ENCODE measurements at places on chromosomes 7 and 10. TPM values are rescaled to one million over a fixed set of nuclear protein-coding genes. Genes with fewer than 3 reads are reported as not detected.

Gene KIAA1549
- total RNA-seq = 7.5 TPM

Gene EBLN1
- total RNA-seq = not detected

Gene DLX6
- 0.17 TPM for total RNA-seq

Gene SMC3
- 52.3 TPM for total RNA-seq

Gene AOC1
- total RNA-seq = not detected

Gene HOXA1
- total RNA-seq = not detected

Gene PI4K2A
- total RNA-seq = 13.7 TPM

Gene AKR1C8
- 0.10 TPM for total RNA-seq

Gene RAMP3
- total RNA-seq = not detected

Gene FAM25G
- not detected for total RNA-seq

Gene ZNF92
- total RNA-seq = 12.2 TPM

Gene ENO4
- total RNA-seq = 0.52 TPM

Data from NCI-H460 (cell line).